KBM-7 (cell line): ENCODE measurements at places on chromosomes 7 and 10.

DNA sequence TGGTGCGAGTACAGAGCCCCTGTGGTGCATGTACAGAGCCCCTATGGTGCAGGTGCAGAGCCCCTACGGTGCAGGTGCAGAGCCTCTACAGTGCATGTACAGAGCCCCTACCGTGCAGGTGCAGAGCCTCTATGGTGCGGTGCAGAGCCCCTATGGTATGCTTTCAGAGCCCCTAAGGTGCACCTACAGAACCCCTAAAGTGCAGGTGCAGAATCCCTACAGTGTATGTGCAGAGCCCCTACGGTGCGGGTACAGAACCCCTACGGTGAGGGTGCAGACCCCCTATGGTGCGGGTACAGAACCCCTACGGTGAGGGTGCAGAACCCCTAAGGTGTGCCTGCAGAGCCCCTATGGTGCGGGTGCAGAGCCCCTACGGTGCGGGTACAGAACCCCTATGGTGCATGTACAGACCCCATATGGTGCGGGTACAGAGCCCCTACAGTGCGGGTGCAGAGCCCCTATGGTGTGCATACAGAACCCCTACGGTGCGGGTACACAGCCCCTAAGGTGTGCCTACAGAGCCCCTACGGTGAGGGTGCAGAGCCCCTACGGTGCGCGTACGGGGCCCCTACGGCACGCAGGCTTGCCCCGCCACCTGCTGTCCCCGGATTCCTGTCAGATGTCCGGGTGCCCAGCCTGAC is 53.5 kb downstream of the MGMT start:
- DNase-seq: no peak

GRCh38 chr10:132551093-132551807 is 13.7 kb downstream of the INPP5A start:
- DNase-seq: peak; percentile 88

GRCh38 chr7:80359476-80359875 is 152.4 kb downstream of the GNAT3 start:
- no peak for DNase-seq

- DNase-seq: no peak
Observed at GRCh38 chr7:57218196-57218716, 86.0 kb upstream of the ZNF479 start.

DNA sequence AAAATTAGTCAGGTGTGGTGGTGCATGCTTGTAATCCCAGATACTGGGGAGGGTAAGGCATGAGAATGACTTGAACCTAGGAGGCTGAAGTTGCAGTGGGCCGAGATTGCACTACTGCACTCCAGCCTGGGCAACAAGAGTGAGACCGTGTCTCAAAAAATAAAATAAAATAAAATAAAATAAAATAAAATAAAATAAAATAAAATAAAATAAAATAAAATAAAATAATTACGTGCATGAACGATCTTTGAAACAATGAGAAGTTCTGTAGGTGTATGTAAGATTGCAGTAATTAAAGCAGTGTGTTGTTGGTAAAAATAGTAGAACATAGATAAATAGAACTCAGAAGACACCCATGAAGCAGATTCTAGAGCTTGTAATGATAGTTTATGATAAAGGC is 348.5 kb downstream of the ANKRD30A start:
- no peak for DNase-seq

GRCh38 chr7:39904077-39904486 is 46.0 kb upstream of the CDK13 start:
- no peak for DNase-seq

DNA sequence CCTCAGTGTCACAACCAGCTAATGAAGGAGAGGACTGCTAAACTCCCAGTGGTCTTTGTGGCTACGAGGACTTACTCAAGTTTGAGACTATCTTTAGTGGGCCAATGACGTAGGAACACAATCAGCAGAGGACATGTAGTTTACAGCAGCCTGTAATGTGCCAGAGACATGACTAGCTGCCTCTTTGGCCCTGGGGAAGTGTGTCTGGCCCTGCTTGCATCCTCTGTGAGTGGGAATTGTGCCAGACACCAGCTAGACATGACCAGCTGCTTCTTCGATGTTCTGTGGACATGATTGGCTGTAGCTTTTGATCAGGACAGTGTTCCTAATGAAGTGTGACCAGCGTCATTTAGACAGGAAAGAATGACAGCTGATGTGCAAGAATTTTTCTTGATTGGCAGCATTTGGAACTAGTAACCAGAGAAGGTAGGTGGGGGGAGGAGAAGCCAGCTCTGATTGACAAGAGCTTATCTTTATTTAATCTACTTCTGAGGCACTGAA is 141.7 kb downstream of the AUTS2 start:
- no peak for DNase-seq

DNA sequence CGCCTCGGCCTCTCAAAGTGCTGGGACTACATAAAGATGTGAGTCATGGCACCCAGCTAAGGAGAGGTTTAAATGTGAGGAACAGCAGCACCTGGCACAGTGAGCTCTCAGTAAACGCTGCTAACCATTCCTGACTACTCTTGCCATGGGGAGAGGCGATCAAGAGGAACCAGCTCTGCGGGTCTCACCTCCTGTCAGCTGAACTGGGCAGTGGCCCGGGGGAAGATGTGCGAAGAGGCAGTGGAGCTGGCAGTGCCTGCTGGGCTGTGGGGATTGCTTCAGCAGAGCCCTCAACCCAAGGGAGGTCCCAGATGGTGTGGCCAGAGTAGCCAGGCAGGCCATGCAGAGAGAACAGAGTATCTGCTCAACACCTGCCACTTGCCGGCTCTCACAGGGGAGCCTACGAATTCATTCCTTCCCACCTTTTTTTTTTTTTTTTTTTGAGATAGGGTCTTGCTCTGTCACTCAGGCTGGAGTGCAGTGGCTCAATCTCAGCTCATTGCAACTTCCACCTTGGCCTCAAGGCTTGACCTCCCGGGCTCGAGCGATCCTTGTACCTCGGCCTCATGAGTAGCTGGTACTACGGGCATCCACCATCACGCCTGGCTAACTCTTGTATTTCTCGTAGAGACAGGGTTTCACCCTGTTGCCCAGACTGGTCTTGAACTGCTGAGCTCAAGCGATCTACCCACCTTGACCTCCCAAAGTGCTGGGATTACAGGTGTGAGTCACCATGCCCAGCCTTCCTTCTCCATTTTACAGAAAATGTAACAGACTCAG is 6.8 kb downstream of the POLM start:
- DNase-seq: no peak

GRCh38 chr7:84822941-84823510 is 363.8 kb downstream of the SEMA3D start:
- peak; percentile 72 for DNase-seq

GRCh38 chr10:71366690-71367089 is 30.0 kb upstream of the CDH23 start:
- no peak for DNase-seq

GRCh38 chr7:71334541-71334940 is 202.6 kb downstream of the GALNT17 start:
- no peak for DNase-seq

DNA sequence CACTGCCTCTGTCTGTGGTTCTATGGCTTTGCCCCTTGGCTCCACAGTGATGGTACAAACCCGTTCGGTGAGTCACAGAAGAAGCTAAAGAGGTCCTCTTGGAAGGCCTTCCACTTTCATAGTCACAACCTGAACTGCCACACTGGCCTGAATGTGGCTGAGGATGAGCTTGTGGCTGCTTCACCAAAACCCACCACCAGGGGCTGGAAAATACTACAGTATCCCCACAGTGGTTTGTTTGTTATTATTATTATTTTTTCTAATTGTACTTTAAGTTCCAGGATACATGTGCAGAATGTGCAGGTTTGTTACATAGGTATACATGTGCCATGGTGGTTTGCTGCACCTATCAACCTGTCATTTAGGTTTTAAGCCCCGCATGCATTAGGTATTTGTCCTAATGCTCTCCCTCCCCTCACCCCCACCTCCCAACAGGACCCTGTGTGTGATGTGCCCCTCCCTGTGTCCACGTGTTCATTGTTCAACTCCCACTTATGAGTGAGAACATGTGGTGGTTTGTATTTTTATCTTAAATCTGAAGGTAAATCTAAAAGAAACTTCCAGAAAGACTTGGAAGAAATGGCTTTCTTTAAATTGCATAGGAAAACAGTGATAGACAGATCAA is 160.8 kb upstream of the NPSR1 start:
- DNase-seq: no peak

GRCh38 chr10:15787426-15787825 is 67.7 kb upstream of the ITGA8 start:
- DNase-seq: no peak

- no peak for DNase-seq
Observed at GRCh38 chr10:30068492-30069223, 9.3 kb upstream of the JCAD start.
